ENCODE measurements at places on chromosomes 2 and 18. TPM values are rescaled to one million over a fixed set of nuclear protein-coding genes. Genes with fewer than 3 reads are reported as not detected.

The AQP12A gene
- not detected for total RNA-seq

The DGKD gene
- 141 TPM for total RNA-seq

The BZW1 gene
- total RNA-seq: 153 TPM

DNA sequence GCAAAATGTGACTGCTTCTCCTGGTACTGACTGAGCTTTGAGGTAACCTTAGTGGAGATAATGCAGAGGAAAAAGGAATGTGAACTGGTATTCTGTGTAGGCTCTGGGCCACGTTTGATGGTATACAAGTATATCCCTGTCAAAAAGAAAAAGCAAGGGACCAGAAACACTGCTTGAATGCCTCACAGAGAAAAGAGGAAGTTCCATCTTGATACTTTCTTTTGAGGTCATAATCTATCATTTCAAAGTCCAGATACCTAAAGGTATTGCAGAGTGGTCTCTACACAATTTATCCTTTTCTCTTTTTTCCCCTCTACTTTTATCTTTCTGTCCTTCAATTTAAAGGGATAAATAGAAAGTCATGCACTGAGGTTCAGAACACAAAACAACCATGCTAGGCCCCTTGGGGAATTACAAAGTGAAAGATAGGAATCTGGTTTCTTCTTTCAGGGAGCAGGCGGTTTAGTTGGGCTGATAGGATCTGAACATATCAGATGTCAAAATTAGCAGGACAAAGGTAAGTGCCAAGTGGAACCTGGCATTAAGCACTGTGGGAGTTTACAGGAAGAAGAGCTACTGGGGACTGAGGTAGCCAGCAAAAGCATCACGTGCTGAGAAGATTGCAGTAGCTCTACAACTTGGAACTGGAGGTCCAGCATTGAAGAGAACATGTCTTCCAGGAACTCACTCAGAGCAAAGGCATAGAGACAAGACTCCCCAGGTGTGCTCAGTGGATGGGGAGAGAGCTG is 121.2 kb downstream of the LYPD6 start:
- no peak for DNase-seq

DNA sequence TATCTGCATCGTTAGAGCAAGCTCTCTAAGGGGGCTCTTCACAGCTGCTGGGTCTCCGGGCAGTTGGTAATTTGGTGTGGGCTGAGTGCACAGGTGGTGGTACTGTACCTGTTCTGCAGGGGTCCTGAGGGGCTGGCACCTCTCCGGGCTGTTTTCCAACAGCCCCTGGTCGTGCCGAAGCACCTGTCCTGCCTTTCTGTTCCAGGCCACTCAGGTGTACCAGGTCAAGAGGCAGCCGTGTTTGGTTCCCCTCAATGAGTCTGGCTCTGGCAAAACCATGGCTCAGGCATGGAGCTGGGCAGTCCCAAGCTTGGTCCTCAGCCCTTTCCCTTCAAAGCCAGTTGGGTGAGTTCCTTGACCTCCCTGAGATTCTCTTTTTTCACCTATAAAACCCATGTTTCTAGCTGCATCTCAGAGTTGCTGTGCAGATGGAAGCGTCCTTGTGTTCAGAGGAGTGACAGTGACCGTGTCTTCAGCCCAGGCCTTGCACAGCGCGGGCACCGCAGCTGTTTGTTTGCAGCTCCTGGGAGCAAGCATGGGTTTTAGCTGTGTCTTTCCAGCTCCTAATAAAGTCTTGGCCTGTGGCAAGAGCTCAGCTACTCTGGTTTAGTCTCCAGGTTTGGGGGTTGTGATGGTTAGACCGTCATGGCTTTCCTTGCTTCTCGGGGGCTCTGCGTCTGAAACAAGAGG is 110.9 kb downstream of the GLI2 start:
- DNase-seq: no peak

- DNase-seq: no peak
These were observed 133.8 kb upstream of the KCNH7 start for GRCh38 chr2:162972383-162972782.
